ENCODE measurements at places on chromosomes 2 and 18.

DNA sequence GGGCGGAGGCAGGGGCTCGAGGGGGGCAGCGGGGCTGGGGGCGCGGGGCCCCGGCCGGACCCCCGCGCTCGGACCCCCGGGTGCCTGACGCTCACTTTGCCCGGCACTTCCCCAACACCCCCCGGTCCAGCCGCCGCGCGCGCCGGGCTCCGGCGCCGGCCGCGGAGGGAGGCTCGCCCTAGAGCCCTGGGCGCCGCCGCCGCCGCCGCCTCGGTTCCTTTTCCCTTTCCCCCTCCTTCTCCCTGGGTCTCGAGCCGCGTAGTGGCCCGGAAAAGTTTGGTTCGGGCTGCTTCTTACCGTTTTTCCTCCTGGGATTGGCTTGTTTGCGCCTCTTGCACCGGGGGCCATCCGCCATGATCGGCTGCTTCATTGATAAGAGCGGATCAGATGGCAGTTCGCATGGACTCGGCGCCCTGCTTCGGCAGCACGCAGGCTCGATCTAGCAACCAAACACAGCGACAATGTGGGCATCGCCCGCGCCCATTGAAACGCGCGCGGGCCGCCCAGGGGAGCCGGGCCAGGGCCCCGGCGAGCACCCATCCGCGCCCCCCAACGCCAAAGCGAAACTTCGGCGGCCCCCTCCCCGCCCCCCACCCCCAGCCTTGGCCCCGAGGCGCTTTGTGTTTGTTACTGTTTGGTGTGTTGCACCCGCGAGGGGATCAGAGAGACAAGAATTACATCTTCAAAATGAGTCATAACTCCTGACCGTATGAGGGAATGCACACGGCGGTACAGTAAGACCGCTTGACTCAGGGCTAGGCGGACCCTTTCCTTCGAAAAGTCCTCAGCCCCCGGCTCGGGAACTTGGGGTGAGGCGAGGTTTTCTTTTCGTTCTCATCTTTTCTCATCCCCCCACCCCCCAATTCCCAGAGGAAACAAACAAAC, 2.7 kb downstream of the ZEB2 start:
- DNase-seq, result no peak

- no peak for DNase-seq
Observed at GRCh38 chr2:239965318-239965717, 59.8 kb downstream of the NDUFA10 start.

DNA sequence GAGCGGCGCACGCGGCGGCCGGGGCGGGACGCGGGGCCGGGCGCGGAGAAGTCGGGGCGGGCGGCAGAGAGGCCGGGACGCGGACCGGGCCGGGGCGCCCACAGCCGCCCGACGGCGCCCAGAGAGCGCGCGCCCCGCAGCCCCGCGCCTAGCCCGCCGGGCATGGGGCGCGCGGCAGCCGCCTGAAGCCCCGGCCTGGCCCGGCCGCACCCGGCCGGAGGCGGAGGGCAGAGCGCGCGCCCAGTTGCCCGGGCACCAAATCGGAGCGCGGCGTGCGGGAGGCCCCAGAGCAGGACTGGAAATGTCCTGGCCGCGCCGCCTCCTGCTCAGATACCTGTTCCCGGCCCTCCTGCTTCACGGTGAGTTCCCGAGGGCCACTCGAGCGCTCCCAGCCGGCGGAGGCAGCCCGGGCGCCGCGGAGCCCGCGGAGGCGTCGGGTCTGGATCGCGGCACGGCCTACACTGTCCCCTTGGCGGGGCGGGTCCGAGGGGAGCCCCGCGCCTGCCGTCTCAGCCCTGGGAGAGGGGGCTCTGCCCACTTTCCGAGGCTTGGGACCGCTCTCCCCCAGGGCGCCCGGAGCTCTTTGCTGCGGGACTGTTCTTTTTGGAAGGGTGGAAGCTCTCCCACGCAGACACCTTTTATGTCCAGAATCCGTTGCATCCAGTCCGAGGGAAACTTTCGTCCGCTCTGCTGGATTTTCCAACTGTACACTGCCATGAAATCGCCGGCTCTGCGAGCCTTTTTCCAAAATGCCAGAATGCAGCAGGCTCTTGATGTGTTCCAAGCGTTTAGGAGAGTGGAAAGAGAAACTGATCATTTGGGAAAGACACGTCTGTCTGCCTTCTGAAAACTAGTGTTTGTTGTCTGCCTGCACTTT, 484 bp downstream of the APCDD1 start:
- no peak for DNase-seq

- DNase-seq, result no peak
Observed at GRCh38 chr18:404061-404636, 96.4 kb downstream of the COLEC12 start.

- DNase-seq, result no peak
Observed at GRCh38 chr2:39772086-39772811, 6.8 kb downstream of the THUMPD2 start.
